ENCODE measurements at places on chromosomes 6 and 20.

DNA sequence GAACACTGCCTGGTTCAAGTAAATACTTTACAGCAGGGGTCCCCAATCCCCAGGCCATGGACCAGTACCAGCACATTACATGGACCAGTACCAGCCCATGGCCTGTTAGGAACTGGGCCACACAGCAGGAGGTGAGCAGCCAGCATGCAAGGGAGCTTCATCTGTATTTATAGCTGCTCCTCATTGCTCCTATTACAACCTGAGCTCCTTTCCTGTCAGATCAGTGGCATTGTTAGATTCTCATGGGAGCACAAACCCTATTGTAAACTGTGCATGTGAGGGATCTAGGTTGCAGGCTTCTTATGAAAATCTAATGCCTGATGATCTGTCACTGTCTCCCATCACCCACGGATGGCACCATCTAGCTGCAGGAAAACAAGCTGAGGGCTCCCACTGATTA is 12.0 kb upstream of the RBPJL start:
- no peak for DNase-seq

DNA sequence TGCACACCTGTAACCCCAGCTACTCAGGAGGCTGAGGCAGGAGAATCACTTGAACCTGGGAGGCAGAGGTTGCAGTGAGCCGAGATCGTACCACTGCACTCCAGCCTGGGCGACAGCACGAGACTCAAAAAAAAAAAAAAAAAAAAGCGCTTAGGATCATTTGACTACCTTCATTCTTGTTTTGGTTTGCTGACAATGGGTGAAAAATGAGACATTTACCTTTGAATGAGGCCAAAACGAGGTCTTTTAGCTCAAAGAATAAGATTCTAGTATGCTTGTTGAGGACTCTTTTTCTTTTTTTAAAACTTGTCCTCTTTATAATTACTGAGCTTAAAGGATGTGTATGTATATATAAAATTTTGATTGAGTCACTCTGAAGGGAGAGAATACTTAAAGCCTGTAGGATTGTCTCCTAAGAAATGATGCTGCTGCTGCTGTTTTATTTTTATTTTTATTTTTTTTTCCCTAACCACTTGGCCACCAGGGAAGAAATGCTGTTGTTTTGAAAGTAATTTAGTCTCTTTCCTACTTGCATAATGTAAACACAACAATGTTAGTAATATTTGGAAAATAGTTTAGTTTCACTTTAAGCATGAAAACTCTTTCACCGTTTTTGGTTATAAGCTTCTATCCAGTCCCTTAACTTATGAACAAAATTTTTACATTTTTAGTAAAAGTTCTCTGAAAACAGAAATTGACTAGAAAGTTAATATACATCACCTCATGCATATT is 7.9 kb downstream of the UBR2 start:
- DNase-seq: no peak

GRCh38 chr6:127684501-127684900 is 107.5 kb downstream of the C6orf58 start:
- no peak for DNase-seq

DNA sequence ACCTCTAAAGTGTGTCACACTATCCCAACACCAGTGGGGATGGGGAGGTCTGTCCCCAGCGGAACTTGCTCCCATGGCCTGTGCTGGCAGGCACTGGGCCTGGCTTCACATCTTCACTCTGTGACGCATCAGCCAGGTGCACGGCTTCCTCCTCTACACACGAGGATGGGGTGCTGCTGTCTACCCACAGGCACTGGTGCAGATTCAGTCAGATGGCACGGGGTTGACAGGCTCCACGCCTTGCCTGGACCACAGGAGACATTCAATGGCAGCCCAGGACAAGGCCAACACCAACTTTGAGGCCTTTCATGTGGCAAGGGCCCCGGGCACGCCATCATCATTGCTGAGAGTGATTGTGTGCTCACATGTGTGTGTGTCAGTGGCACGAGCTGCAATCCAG is 92.4 kb downstream of the TMEM242 start:
- no peak for DNase-seq

DNA sequence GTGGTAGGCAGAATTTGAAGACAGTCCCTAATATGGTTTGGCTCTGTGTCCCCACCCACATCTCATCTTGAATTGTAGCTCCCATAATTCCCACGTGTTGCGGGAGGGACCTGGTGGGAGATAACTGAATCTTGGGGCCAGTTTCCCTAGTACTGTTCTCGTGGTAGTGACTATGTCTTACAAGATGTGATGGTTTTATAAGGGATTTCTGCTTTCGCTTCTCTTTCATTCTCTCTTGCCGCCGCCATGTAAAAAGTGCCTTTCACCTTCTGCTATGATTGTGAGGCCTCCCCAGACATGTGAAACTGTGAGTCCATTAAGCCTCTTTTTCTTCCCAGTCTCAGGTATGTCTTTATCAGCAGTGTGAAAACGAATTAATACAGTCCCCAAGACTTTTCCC is 103.4 kb downstream of the PDE10A start:
- DNase-seq: no peak

- no peak for DNase-seq
These were observed 332.3 kb downstream of the LAMA2 start for GRCh38 chr6:129215246-129215645.

DNA sequence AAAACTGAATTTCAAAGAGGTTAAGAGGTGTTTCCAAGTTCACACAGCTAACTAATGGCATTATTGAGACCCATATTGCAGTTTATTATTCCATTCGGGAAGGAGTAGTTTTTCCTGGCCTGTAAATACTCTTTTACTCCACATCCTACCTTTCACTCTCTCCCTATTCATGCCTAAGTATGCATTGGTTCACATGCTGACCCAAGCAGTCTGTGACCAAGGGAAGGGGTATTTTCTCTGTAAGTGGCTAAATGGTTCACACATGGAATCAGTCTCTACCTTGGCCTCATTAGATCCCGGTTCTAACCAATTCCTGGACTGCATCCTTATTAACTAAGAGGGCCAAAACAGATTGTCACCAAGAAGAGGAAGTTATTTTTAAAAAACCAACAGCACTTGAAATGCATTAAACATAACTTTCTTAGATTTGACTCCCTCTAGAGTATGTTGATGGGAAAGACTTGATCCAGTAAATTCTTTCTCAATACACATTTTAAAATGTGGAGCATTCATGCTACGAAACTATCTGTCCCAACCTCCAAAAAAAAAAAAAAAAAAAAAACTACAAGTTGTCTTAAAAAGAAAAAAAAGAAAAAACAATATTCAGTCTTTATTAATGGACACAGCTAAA is 17.8 kb upstream of the RSPO3 start:
- DNase-seq: no peak

GRCh38 chr20:25697132-25697446 is 436 bp upstream of the ZNF337 start:
- DNase-seq: no peak

GRCh38 chr6:146795479-146796133 is 196.8 kb downstream of the ADGB start:
- DNase-seq: peak; percentile 10

DNA sequence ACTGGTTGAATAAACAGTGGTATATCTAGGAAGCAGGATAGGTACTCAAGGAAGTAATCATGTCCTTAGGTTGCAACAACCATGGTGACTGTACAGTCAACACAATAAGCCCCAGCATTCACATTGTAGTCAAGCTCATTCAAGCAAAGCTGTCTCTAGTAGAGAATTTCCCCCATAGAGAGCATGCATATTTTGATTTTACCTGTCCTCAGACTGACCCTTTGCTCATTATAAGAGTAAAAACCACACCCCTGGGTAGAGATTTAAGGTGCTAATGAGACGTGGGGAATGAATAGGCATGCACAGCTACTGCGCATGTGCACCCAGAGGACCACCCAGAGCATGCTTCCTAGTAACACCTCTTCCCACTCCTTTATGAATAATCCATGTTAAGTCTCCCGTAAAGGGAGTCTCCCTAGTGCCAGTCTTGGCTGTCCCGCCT is 6.1 kb upstream of the RNF8 start:
- DNase-seq: no peak

DNA sequence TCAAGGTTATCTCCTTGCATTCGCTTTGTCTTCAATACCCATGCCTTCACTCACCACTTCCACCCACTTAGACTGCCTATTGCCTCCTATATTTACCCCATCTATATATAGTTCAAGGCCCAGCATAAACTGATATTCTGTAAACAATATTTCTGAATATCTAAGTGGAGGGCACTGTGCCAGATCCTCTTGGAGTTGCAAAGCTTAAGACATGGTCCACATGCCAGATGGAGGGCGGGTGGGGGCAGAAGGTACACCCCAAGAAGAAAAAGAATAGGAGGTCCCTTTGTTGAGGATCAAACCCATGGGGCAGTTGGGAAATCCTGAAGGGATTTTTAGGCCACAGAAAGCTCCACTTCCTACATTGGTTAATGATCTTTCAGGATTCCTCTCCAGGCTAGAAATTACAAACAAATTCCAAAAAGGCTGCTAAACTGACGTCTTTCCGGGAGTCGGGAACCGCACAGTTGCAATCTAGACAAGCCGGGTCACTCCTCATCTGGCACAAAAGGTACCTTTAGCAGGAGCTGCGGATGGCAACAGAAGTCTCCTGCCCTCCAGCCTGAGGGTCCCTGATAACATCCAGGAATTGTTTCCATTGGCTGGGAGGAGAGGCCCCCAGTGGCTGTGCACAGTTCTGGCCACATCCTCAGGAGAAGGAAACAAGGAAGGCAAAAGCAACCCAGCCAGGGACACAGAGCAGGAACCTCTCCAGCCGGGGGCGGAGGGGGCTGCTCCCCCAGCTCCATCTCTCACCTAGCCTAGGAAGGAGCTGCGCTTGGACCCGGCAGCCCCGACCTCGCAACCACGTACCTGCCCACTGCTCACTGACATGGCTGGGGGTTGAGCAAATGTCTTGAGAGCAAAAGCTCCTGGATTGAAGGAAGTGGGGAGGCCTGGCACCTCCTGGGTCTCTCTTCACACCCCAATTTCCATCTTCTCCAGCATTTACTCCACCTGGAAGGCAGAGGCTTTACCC is 5.9 kb upstream of the LPIN3 start:
- no peak for DNase-seq

DNA sequence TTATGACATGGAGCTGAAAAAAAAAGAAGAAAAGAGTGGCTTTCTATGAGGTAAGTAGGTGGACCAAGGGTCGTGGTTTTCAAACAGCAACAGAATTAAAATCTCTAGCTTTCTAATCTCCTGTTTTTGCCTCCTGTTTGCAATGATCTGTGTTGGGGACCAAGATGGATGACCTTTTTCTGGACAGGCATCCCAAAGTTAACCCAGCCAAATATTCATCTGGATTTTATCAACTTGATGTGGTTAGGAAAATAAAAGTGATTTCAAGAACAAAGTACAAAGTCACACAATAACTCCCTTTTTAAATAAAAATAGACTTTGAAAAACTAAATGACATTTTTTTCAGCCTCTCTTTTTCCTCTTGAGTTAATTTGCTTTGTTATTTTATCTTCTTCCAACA is 282.1 kb upstream of the PRDM1 start:
- DNase-seq: peak; percentile 15

- DNase-seq: no peak
These were observed 23.0 kb downstream of the APCDD1L start for GRCh38 chr20:58492074-58492718.

DNA sequence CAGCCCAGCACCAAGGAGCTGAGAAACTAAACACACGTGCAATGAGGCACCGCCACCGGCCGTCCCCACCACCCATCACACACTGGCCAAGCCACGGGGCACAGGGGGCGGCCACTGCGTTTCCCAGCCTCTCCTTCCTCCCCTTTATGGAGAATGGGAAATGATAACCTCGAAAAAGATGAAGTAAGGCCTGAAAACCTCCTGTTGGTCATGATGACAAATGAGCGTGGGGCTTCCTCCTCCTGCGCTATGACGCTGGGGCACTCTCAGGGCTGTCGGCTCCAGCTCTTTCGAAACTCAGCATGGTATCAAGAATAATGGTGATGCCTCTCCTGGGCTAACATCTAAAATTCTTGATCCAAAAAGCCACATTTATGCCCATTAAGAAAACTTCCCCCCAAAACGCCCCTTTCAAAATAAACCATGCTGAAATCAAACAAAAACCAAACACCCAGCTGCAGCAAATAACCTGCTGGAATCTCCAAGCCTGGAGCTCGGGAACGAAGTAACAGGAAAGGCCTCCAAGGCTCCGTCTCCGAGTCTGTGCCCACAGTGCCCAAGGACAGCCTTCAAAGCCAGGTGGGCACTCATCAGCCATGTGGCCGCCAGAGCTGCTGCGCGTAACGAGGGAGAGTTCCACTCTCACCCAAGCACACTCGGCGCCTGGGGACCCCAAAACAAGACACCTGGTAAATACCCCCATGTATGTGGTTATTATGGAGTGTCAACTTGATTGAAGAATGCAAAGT is 50.0 kb downstream of the TAF4 start:
- no peak for DNase-seq
